ENCODE measurements at places on chromosomes 5 and 9.

DNA sequence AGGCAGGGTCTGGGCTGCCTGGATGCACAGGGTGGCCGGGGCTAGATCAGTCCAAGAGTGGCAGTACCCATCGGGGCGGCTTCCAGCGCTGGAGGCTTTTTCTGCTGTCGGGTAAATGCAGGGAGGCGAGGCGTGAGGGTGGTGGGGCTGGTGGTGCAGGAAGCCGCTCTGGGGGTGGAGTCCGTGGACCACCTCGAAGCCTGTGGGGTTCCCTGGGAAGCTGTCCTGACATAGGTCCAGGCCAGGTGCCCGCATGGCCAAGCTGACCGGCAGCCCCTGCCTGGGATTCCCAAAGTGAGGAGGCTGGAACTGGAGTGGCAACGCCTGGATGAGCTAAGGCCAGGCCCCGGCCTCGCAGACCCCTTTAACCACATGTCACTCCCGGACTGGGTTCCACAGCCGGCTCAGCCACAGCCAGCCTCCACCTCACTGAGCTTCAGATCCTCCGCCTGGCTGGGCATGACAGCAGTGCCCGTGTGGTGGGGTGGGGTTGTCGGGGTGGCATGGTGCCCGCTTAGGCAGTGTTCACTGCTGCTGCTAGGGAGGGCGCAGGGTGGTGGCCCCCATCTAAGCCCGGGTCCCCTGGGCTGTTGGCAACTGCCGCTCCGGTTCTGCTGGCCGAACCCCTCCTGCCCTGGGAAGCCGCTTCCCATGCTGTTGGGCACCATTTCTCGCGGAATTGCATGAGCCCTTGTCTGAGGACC is 1.4 kb upstream of the QRFP start:
- no peak for DNase-seq

- DNase-seq, result no peak
Observed at GRCh38 chr5:139881143-139881733, 85.6 kb downstream of the PSD2 start.

DNA sequence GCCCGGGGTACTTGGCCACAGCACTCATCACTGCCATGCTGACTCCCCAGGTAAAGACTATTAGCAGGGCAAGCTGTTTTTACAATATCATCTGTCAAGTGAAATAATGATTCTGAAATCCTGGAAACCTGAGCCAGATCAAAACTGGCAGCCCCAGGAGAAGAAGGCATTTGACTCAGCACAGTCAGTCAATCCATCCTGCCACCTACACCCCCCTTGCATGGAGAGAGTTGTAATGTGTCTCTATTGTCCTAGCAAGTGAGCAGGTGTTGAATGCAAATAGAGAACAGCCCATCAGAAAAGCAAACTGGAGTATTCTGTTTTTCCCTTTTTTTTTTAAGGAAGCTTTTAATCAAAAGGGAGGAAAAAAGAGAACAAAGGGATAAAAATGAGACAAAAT is 291.2 kb downstream of the BRINP1 start:
- no peak for DNase-seq

GRCh38 chr5:72108202-72109061 is 1.2 kb downstream of the MAP1B start:
- DNase-seq, result no peak

- no peak for DNase-seq
Observed at GRCh38 chr5:82640916-82641315, 362.8 kb upstream of the RPS23 start.

- DNase-seq, result no peak
Observed at GRCh38 chr9:88258601-88259000, 120.3 kb upstream of the SPATA31C2 start.

Measured in stimulated activated CD8-positive, alpha-beta memory T cell treated with anti-CD3 and anti-CD28 coated beads, Interleukin-4, amount 100 ng/mL, for 1 hour (primary cell).